ENCODE measurements at places on chromosomes 6 and 20.

- DNase-seq: no peak
These were observed 649.2 kb upstream of the FLRT3 start for GRCh38 chr20:14986656-14987055.

DNA sequence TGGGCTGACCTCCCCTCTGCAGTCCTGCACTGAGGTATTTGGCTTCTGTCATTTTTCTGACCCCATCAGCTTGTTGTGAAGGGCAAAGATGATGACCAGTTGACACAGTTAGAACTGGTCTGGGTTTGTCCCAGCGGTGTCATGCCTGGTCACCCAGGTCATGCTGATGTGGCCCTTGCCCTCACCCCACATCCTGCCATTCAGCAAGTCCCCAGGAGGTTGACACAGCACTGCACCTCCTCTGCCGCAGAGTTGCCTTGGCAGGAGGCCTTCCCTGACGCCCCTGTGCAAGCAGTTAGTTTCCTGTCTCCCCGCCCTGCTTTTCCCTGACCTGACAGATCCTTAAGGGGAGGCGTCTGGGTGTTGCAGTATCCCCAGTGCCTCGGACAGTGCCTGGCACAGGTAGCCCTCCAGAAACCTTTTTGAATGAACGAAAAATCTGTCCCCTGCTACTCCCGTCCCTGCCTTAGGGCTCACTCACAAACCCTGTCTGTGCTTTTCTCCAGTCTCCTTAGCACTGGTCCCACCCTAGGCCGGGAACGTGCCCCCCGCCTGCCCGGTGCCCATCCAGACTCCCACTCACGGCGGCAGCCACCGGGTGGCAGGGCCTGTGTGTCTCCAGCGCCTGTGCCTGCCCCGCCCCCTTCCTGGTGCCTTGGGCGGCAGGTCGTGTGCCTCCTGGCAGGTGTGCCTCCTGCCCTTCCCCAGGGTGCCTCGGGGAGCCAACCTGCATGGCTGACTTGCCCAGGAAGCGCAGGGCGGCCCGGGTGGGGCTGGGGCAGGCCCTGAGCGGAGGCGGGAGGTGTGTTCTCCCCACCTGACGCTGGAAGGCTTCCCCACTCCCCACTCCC lies 146.3 kb upstream of the RNF24 start:
- DNase-seq: no peak

DNA sequence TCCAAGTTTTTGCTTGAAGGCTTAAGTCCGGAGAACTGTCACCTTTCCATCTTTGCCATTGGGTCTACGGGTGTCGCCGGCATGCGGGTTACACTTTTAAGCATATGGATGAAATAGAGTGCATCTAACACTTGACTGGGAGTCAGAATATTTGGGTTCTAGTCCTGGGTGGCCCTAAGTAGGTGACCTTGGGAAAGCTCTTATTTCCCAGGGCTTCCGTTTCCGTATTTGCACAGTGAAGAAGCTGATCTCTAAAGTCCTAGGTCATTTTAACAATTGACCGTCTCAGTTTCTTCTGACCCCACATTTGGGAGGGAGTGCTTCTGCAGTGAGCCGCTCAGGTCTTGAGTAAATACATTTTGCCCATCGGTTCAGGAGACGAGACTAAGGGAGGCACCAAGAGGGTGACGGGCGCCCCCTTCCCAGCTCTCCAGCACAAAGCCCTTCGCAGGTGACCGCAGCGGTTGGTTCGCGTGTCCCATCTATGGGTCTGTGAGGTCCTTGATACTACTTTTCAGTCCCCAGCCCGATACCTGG lies 651 bp upstream of the BLTP3A start:
- peak; percentile 33 for DNase-seq

- DNase-seq: no peak
These were observed 42.6 kb downstream of the TTI1 start for GRCh38 chr20:37990571-37991151.

- DNase-seq: no peak
These were observed 39.6 kb downstream of the JAG1 start for GRCh38 chr20:10634211-10634610.

- DNase-seq: peak; percentile 69
These were observed 144.9 kb upstream of the THBS2 start for GRCh38 chr6:169398342-169399105.

- DNase-seq: no peak
These were observed 59.7 kb downstream of the GPX5 start for GRCh38 chr6:28585335-28585734.

DNA sequence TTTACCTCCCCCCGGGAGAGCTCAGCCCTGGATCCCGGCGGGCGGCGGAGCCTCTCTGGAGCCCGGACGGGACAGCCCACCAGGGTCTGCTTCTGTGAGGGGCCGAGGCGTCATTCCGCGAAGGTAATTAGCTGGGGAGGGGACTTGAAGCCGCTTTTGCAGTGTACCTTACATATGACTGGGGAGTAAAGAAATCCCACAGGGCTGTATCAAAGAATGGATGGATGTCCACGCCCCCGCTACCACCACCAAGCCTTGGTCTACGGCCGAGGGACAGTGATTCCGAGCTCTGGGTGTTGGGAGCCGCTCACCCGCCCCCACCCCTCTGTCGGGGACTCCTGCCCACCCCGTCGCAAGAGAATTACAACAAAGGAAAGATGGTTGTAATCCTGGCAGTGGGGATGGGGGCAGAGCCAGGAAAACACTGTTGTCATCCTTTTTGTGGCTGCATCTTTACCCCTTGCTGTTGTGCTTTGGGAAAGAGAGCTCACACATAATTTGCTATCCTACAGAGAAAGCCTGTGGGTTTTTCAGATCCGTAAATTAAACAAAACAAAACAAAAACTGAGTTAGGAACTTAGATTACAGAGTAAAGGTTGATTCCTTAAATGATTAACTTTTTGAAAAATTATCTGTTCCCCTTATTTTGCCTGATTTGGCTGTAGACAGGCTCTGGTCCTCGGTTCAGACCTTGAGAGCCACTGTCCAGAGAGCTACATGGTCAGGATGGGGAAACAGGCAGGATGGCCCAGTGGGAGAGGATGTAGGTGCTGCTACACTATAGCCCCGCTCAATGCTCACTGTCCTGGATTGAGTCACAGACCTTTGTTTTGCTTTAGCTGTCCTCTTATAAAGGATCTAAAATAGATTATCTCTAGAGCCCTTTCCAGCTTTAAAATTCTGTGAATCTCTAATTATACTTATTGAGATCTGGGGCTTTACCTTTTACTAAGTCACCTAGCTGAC lies 997 bp upstream of the FBXO30 start:
- DNase-seq: peak; percentile 5

GRCh38 chr6:31821301-31822035 lies 6.1 kb upstream of the HSPA1B start:
- DNase-seq: peak; percentile 49

DNA sequence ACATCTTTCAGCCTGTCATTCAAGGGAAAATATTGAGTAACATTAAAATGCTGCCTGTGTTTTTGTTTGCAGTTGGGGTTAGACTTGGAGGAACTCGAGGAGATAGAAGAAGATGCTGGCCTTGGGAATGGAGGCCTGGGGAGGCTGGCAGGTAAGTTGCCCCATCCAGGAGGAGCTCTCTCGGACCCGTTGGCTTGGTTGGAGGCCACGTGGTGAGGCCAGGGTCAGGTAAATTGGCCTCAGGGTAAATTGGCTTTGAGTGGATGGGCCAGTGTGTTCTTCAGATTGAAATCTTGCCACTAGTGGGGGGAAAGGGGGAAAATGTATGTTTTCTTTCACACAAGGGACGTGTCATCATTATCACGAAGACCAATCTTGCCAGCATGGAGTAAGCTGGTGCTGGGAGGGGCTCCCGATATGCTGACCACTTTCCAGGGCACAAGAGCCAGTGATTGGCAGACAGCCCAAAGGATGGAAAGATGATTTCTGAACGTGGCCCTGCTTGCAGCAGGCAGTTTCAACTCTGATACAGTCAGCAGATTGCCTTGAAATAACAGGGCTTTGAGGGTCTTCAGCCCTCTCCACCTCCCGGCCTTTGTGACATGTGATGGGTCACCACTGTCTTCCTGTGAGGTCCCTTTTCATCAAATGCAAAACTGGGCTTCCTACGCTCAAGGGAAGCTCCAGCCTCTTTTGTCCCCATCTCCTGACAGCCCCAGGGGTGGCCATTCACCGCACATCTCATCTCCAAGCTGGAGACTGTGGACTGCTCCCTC lies 21.4 kb downstream of the PYGB start:
- no peak for DNase-seq

DNA sequence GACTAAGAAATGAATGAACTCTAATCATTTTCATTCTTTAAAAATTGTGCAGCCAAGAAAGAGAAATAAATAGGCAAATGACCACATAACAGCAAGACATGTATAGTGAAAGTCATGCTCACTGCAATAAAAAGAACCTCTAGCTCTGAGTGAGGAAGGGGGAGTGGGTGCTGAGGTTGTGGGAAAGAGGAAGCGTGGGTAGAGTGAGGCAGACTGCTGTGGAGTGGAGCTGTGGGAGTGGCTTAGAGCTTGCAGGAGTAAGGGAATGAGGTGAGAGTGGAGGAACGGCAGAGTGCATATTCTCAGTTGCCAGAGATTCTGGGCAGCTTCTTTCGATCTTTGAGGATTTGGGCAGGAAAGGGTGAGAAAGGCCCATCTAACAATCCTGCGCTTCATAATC lies 10.4 kb downstream of the DEFB129 start:
- DNase-seq: no peak

DNA sequence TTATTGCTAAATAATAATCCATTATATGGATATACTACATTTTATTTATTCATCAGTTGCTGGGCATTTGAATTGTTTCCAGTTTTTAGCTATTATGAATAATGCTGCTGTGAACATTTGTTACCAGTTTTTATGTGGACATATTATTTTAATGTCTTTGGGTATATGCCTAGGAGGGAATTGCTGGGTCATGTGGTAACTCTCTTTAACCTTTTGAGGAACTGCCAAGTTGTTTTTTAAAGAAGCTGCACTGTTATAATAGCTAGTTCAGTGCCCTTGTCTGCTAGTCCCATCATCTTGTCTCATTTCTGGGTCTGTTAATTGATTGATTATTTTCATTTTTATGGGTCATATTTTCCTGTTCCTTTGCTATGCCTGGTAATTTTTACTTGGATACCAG lies 56.3 kb downstream of the FOXO3 start:
- peak; percentile 62 for DNase-seq

GRCh38 chr6:101126501-101126900 lies 245.4 kb upstream of the ASCC3 start:
- no peak for DNase-seq

DNA sequence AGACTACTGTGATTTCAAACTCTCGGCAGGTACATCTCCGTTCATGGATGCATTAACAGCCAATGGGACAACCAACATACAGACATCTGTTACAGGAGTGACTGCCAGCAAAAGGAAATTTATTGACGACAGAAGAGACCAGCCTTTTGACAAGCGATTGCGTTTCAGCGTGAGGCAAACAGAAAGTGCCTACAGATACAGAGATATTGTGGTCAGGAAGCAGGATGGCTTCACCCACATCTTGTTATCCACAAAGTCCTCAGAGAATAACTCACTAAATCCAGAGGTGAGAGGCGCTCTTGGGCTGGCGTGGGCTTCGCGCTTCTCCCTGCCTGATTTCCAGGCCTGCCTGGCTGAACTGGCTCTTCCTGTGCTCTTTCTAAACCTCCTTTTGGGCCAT lies 68.4 kb downstream of the RPP40 start:
- DNase-seq: no peak

- DNase-seq: peak; percentile 37
These were observed 200.7 kb downstream of the KHDC1L start for GRCh38 chr6:73024598-73024997.

- DNase-seq: no peak
These were observed 11.5 kb upstream of the SCP2D1 start for GRCh38 chr20:18802012-18802634.

- no peak for DNase-seq
These were observed 165.1 kb downstream of the ARID1B start for GRCh38 chr6:156942266-156942665.
